ENCODE measurements at places on chromosomes 1 and 21.

DNA sequence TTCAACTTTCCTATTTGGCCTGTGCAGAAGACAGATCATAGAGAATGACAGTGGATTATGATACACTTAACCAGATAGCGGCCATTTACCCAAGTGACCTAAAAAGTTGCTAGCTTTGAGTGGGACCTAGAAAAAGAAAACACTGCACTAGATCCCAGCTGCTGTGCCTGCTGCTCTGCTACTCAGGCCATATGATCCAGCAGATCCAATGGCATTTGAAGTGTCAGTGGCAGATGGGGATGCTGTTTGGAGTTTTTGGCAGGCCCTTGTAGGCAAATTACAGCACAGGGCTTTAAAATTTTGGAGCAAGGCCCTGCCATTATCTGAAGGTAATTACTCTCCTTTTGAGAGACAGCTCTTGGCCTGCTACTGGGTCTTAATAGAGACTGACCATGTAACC, 74.0 kb upstream of the KCNE2 start:
- no peak for DNase-seq

DNA sequence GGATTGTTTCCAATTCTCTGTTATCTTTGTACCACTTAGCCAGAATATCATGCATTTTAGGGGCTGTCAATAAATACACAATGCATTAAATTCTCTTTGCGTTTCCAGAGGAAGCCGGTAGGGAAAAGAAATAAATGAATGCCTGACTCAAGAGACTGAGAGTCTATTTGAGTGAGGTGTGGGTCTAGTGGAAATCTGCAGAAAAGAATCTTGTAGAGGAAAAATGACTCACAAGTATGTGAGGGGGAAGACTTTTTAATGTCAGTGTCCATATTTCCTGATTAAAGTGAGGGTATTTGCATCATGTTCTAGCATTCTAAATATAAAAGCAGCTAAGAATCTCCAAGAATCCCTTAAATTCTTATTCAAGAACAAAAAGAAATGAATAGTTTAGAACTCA, 271.1 kb downstream of the PTPRC start:
- no peak for DNase-seq

- DNase-seq = no peak
Observed at GRCh38 chr1:244006961-244007360, 44.1 kb upstream of the ZBTB18 start.

GRCh38 chr21:25273959-25274358, 333.3 kb downstream of the MRPL39 start:
- no peak for DNase-seq

DNA sequence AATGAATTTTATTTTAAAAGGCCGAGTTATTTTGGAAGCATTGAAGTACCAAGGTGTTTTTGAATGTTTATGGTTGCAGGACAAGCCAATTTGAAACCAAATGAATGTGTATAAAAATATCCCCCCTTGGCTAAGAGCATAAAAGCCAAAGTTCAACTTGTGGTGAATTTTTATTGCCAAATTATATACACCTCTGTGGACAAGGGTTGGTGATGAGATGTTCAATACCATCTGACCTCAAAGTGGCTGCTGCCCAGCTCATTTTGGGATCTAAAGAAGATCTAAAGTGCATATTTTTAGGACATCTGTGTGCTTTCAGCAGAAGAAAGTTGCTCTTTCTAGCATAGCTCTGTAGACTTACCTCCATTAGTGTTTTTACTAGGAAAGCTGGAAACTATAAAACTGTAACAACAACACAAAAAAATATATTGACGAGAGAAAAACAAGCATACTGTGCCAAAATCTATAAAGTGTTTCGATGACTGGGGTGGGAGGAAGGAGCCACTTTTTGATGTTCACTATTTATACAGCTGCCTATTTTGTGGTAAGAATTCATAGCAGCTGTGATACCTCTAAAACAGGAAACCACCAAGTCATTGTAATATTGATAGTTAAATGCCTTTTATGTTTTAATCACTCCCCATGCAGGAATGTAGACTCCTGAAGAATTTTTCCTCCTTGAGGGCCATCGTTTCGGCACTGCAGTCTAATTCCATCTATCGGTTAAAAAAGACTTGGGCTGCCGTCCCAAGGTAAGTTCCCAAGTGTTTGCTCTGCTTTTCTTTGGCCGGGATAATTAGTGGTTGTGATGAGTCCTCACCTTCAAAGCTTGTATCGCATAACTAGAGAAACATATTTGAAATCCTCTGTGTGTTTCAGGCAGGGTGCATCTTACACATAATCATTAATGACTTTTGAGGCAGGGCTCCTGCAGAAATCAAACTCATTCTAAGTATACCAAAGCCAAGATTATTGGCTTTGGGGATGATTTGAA, 83.2 kb downstream of the RGL1 start:
- no peak for DNase-seq

GRCh38 chr1:90186506-90187322, 191.8 kb downstream of the ZNF326 start:
- DNase-seq = no peak

GRCh38 chr1:23899070-23899469, 14.1 kb downstream of the CNR2 start:
- DNase-seq = peak; percentile 88

- DNase-seq = peak; percentile 21
Observed at GRCh38 chr1:221691261-221691660, 50.6 kb downstream of the DUSP10 start.

GRCh38 chr1:119958223-119958622, 61.9 kb upstream of the ADAM30 start:
- no peak for DNase-seq

- no peak for DNase-seq
Observed at GRCh38 chr21:15379776-15380175, 315.0 kb upstream of the NRIP1 start.

Data from hematopoietic multipotent progenitor cell treated with erythropoietin and hydrocortisone succinate and interleukin-3 and kit ligand, for 6 days (in vitro differentiated cells).